ACHN (cell line): ENCODE measurements at places on chromosomes 6 and 20.

DNA sequence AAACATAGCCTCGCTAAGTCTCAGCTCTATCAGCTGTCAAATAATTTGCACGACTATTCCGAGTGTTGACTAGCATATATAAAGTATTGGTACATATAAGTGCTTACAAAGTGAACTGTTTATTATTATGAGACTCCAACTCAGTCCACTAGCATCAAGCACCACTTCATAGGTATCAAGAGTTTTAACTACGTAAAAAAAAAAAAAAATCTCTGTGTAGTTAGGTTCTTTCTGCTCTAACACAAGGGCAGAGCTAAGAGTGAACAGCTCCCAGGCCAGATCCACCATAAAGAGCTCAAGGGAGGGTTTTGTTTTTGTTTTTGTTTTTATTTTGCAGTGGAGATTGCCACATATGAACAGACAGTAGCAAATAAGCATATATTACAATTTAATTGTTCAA, 309.8 kb upstream of the SGK1 start:
- DNase-seq, result no peak

DNA sequence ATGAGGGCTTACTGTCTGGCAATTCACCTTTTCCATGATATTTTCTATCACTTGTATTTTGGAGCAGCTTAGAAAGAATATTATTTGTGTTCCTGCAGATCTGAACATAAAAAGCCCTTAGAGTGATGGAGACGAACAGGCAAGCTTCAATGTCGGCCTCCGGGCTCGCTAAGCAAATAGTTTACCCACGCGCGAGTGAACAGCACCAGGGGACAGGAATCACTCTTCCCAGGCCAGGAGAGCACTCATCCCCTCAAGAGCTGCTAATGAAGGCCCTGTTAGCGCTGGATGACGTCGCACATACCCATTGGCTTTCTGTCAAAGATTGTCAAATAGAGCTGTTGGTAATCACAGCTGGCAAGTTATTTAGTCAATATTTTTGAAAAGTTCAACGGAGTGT, 395.7 kb downstream of the ZFAND3 start:
- no peak for DNase-seq

GRCh38 chr6:41577356-41578216, 31.4 kb downstream of the FOXP4 start:
- no peak for DNase-seq

GRCh38 chr6:148166339-148166968, 176.2 kb upstream of the SASH1 start:
- DNase-seq, result peak; percentile 51

- no peak for DNase-seq
Observed at GRCh38 chr6:47145212-47145611, 103.1 kb upstream of the ADGRF1 start.

- DNase-seq, result peak; percentile 69
Observed at GRCh38 chr6:106574741-106575458, 54.4 kb downstream of the RTN4IP1 start.

DNA sequence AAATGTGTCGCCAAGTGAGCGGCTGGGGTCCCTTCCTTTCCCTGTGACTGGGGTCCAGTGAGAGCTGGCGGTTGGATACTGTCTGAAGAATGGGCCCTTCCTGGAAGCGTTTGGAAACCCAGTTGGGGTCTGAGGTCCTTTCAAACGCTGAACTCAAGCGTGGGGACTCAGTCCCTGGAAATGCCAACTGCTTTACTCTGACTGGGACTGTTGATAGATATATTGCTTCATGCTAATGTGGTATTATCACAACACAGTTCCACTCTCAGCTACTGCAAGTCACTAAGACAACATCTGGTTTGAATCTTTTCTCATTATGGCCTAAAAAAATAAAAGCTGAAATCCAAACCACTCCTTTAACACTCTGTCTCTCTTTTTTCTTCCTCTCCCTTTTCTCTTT, 23.7 kb upstream of the PSMF1 start:
- DNase-seq, result no peak

DNA sequence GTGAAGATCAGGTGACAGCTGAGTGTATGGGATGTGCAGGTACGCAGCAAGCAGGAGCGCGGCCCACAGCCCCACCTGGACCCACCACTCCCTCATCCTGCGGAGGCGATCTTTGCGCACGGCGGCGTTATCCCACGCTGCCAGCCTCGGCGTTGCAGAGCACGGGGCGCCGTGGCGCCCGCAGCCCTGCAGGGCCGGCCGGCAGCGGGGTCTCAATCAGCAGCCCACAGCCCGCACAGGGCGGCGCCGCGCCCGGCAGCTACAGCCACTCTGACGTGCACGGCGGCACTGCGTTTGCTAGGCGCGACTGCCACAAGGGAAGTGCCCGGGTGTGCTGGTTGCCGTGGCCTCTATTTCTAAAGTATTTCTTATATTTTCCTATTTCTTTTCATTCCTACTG, 46.9 kb downstream of the LAMA2 start:
- DNase-seq, result no peak

DNA sequence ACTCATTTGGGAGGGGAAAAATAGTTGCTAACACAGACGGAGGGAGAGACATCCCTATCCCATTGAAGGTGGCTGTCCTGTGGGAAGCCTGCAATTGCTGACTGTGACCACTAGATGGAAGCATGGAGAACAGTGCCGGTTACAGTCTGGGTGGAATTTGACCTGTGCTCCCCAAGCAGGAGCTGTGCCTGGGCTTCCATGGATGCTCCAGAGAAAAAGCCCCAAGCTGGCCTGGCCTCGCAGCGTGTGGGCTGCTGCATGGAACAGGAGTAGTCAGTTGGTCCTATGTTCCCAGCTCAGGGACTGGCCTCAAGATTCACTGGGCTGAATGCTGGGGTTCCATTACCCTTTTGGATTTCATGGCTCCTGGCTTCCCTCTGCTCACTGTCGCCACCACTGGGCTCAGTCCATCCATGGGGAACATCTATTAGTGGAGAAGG, 116.3 kb upstream of the CHD6 start:
- peak; percentile 44 for DNase-seq

DNA sequence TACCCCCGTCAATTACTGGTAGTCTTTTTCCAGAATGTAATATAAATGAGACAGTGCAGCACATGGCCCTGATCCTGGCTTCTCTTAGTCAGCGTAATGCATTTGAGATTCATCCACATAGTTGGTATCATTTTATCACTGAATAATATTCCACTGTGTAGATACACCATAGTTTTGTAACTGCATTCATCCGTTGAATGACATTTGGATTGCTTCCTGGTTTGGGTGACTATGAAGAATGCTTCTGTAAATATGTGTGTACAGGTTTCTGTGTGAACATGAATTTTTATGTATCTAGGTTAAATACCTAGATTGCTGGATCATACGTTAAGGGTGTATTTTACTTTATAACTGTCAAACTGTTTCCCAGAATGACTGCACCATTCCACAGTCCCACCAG, 62.6 kb upstream of the STMND1 start:
- no peak for DNase-seq

DNA sequence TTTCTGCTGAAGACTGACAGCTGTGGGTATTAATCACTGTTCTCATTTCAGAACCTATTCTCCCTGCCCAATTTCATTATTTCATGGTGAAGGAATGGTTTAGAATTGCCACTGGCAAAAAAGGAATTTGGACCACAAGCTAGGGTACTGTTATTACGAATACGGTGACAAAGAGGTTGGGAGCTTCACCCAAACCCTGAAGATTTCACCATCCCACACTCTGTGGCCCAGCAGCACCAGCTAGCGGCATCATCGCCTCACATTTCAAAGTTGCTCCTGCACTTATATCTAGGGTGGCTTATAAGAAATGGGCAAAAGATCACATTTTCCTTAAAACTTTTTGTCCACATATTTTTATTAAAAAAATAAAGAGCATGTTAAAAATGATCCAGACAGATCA, 236.1 kb downstream of the SYNDIG1 start:
- no peak for DNase-seq

DNA sequence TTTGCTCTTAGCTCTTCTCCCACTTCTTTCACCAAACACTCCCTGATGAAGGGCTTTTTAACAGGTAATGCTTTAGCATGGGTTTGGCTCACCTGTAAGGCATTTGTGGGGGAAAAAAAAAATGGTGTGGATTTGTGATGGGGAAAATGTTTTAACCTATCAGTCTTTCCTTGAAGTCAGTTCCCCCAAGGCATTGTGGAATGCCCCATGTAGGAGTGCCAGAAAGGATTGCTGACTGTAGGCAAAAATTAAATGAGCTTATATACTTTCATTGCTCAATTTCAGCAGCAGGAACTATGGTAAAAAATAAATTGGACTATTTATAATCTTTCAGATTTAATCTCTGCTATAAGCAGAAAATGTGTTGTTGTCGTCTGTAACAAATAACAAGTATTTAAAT, 10.6 kb upstream of the SASH1 start:
- DNase-seq, result no peak

DNA sequence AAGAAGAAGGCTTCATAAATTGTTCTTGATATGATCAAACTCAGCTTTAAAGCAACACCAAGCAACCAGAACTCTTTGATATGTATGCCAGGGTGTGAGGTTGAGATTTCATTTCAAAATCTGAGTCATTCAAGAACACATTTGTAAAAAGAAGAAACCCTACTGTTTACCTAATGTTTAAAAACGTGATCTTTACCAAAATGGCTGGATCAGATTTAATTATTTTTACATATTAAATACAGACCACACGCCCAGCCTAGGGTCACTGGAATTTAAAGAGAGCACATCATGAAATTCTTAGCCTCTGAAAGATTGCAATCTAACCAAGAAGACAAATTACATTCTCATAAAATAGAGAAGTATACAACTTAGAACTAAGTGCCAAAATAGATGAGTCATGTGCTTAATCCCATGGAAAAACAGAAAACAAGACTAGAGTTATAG, 206.8 kb upstream of the SMLR1 start:
- no peak for DNase-seq

GRCh38 chr6:43990627-43991619, 136.3 kb downstream of the MRPL14 start:
- peak; percentile 66 for DNase-seq

- DNase-seq, result no peak
Observed at GRCh38 chr20:2917266-2917665, 44.0 kb downstream of the PTPRA start.

DNA sequence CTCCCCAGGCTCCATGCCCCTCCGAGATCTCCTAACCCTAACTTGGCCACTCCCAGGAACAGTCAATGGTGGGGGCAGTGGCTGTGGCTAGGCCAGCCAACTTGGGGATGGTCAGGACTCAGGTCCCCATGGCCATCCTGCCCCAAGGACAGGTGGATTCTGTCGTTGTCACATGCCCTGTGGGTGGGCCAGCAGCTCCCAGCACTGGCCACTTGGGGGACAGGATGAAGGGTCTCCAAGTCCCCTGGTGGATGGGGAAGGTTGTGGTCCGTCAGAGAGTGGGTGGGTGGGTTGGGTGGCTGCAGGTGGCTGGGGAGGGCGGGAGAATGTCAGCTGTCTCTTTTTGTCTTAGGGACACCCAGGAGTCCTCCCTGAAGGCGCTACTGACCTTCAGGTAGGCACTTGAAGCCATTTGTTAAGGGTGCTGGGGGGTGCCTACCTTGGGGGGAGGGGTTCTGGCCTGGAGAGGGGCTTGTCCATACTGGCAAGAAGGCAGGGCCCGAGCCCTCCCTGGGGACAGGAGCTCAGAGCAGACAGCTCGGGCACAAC, 5.5 kb downstream of the COL9A3 start:
- DNase-seq, result no peak

DNA sequence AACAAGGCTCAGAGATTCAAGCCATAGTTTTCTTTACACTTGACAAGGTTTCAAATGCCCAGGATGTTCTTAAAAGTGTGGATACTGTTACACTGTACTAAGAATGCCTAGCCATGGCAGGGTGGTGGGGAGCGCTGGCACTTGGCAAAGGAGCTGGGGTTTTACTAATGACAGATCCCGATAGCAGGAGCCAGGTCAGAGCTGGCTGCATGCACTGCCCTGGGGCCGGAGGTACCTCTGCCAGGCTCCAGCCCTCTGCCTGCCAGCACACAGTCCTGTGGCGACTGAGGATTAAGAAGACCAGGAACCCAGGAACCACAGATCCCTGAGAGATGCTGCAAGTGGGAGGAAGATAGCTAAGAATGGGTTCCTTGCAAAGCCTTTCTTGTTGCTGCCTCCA, 260.3 kb downstream of the ALDH8A1 start:
- no peak for DNase-seq

DNA sequence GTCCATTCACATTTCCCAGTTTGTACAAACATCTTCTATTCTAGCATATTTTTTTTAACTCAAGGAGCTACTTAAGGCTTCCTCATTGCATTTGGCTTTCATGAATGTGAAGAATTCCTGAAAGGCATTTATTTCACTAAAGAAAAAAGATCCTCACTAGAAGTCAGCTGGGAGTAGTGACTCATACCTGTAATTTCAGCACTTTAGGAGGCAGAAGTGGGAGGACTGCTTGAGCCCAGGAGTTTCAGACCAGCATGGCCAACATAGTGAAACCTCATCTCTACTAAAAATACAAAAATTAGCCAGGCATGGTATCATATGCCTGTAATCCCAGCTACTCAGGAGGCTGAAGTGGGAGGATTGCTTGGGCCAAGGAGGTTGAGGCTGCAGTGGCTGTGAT, 30.9 kb upstream of the XRN2 start:
- peak; percentile 2 for DNase-seq

DNA sequence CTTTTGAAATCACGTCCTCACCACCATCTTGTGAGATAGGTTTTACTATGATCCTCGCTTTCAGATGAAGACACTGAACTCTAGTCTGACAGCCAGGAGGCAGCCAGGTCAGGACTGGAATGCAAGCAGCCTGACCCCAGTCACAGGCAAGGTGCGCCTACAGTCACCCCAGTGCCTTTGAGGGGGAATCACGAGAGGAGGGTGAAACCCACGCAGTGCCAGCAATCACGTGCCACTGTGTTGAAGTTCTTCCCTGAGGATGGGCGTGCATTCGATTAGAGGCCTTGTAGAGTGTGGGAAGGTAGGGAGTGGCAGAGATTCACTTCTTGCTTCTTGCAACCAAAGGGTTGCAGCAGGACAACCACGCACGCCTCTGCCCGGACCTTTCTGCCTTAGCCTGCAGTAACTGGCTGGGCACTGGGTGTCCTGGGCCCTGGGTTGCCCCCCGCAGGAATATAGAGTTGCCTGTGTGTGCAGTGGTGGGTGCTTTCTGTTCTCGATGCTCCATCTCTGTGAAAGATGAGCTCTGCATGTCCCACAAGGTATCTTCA, 33.7 kb upstream of the IRF4 start:
- DNase-seq, result no peak

DNA sequence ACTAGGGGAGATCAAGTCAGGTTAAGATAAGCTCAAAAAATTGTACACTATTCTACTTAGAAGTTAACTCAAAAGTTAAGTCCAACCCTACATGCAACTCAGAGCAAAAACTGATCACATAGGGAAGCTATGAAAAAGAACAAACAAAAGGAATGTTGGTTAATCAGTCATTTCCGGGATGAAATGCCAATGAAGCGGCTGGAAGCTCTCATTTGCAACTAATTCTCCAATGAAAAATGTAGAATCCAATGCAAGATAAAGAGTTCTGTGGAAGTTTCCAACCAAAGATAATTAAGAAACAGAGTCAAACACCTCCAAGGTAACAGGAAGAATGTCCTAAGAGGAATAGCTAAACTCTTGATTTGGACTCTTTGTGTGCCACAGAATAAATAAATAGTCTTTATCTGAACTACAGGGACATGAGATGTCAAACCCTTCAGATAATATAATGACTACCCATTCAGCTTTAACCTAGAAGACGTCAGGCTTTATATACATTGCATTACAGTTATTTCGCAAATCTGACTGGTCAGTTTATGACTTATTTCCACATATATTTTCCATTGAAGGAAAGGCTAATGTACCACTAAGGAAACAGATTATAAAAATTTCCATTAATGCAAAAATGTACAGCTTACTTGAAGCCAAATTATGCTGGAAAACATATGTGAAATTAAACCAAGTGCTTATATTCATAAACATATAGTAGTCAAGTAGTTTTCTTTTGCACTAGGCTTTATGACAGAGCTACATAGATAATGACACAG, 48.0 kb upstream of the DST start:
- DNase-seq, result peak; percentile 69
